Calu3 (cell line): ENCODE measurements at places on chromosomes 2 and 18. TPM values are rescaled to one million over a fixed set of nuclear protein-coding genes. Genes with fewer than 3 reads are reported as not detected.
A peak's percentile ranks its signal among the peaks of the same experiment; 100 is the strongest.

- DNase-seq, result no peak
Measured at GRCh38 chr18:32696376-32696775, 76.4 kb downstream of the KLHL14 start.

DNA sequence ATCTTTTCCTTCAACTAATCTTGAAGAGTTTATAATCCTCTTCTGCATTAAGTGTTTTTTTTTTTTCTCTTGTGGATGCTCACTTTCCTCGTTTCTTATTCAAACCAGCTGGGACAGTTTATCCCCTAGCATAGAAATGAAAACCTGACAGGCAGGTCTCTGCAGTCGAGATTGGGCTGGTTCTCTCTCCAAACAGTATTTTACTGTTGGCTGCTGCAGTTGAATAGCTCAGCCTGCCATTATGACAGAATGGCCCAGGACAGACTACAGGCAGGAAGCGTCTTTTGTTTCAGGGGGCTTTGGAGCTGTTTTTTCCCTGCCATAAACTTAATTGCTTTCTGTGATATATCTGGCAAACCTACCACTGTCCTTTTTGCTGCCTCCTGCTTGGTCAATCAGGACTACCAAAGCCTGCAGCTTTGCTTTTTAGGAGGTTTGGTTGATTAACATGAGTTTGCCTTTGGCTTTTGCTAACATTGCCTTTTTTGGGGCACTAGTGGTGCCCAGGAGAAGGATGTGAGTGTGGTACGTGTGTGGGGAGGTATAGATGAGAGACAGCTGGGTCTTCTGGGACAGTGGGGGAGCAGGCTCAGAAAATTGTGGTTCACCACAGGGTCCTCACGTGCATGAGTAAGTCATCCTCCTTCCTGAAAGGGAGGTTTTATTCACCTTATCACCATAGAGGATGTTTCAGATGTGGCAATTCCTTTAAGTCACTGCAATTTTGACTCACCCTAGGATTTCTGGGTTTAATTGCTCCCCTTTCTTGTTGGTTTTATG, 128.7 kb downstream of the LYPD6B start:
- no peak for DNase-seq

- no peak for DNase-seq
Measured at GRCh38 chr2:171584001-171584400, 61.7 kb downstream of the CYBRD1 start.

DNA sequence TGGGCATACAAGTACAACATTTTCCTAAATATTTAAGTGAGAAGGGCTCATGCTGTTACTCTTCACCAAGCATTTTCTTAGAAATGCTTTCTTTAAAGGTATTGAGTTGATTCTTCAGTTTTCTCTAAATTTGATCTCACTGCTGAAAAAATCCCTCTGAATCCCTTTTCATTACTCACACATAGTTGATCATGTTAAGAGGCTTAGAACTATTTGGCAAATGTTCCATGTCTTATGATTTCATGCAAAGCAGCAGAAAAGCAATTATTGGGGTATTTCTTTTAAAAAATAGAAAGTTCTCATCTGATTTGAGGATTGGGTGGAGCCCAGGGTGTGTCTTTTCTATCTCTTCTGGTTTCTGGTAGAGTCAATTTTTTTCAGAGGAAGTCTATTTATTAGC, 1079.8 kb upstream of the ZEB2 start:
- no peak for DNase-seq

- no peak for DNase-seq
Measured at GRCh38 chr18:47949202-47949601, 18.7 kb upstream of the SMAD2 start.

DNA sequence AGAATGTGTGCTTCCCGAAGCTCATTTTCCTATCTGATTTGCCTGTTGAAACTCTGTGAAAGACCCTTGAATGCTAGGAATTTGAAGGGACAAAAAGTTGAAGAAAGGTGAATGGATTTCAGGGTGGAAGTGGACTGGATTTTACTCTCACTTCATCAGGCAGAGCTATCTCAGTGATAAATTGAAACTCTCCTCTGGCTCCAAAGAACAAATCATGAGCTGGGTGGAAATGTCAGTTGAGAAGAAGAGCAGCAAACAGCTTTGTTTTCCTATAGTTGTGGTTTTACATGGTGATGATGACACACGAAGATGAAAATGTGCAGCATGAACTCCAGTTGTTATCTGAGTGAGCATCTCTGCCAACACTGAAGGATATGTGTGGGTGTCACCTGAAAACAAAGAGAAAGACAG, 34.4 kb downstream of the CD28 start:
- DNase-seq, result no peak

DNA sequence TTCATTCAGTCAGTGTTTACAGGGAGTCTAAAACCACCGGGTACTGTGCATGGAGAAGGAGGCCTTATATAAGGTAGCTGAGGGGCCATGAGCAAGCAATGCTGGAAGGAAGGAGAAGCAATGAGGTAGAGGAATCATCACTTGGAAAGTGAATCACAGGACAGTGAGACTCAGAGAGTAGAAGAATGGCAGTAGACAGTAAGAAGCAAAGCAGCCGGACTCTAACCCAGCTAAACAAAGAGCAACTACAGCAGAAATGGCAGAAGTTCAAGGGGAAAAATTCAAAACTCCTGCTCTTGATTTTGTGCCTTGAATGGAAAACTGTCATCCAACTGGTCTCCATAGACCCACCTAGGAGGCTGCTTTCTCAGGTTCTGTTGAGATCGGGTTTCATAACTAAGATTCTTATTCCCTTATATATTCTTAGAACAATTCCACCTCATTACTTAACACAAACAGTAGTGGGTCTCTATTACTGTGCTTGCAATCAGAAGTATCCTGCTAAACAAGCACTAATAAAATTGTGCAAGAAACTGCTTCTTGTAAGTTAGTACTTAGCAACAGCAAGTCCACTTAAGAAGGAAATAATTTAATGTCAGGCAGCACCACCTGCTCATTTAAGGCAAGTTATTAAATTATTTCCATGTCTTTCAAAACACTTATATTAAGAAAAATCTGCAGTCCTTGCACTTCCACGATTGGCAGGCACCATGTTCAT, 68.0 kb downstream of the RBMS1 start:
- no peak for DNase-seq

DNA sequence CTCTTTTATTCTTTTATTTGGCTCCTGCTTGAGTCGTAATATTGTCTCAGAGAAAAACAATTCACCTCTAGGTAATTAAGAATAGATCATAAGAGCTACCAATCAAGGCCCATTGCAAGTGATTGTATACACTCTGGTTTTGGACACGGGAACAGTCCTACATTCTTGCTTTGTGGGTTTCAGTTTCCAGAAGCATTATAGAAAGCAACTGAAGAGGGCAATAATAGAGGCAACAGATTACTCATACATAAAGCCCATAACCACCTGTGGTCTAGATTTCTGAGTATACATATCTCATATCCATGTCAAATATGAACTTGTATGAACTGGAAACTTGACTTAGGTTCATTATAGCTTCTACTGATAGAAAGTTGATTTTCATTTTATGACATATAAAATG, 65.4 kb downstream of the DIS3L2 start:
- DNase-seq, result no peak

- DNase-seq, result no peak
Measured at GRCh38 chr2:24793761-24794435, 673 bp downstream of the CENPO start.

DNA sequence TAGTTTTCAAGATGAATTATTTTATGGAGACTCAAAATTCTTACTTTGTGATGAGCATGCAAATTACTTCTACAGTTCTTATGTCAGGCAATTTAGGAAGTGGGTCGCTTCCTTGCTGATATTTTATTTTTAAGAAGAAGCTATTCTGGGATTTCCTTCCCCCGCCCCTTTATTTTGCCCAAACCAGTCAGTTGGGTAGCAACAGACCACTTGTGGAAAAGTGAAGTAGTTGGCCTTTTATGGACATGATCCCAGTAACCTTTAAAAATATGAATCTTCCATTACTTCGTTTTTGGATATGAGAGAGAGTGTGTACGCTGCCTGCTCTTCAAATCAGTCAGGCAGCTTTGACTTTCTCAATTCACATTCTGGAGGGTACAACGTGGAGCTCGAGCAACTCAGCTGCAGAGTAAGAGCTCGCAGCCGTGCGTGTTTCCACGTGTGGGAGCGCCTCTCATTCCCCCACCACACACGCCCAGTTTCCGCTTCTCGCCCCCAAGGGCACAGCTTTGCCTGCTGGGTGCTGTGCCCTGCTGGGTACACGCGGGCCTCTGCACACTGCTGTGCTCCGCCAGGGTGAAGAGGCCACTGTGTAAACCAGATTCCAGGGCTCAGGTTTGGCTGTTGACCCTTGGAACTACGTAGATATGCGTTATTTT, 92.6 kb downstream of the ITGB1BP1 start:
- no peak for DNase-seq

The INHA gene
- total RNA-seq, result 0.80 and 0.83 TPM in 2 replicates

- no peak for DNase-seq
Measured at GRCh38 chr2:195613922-195614321, 43.1 kb upstream of the SLC39A10 start.

DNA sequence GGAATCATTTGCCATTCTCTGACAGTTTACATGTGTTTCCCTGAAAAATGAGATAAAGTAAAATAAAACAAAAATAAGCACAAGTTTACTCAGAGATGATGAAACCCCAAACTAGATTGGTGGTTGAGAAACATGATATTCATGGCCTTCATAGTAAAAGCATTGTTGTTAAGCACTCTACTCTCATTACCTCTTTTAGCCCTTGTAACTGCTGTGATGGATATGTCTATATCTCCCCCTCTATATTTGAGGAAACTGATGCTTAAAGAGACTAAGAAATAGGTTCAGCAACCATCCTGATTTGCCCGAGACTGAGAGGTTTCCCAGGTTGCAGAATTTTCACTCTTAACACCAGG, 33.9 kb upstream of the GALNT3 start:
- DNase-seq, result no peak

- no peak for DNase-seq
Measured at GRCh38 chr18:295756-296490, 28.1 kb upstream of the THOC1 start.

GRCh38 chr2:120904830-120905234, 169.2 kb downstream of the GLI2 start:
- no peak for DNase-seq

The SRBD1 gene
- 10.7 and 14.4 TPM in 2 replicates for total RNA-seq

The FER1L5 gene
- not detected in 2 replicates for total RNA-seq

DNA sequence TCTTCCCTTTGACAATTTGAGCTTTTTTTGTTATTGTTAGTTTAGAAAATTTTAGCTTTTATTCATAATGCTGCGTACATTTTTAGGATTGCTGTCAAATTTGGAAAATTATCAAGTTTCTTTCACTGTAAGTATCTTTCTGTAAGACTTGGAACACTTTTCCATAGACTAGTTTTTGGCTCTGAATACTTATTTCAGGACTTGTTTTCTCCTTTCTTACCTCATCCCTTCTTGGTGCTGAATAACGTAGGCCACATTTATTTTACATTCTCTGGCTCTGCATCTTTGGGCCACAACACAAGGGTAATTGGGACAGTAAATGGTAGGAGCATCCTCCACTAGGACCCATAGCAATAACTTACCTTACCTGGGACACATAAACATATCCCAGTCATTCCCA, 85.1 kb downstream of the CCDC85A start:
- DNase-seq, result no peak

DNA sequence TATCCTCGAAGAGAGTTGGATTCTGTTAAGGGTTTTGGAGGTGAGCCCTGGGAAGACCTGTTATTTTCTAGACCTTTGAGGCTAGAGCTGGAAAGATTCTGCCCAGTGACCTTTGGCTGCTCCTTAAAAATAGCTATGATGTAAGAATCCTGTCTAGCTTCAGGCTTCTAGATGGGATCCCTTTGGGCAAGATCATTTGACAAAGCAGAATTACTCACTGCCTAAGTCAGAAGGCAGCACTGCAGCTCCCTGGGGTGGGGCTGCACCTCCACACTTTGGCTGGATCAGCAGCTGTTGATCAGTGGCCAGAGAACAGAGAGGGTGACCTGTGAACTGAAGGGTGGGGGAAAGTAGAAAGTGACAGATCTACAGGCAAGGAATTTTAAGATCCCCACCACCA, 103.8 kb downstream of the ASAP2 start:
- peak; percentile 51 for DNase-seq

The FTCDNL1 gene
- 1.9 and 3.0 TPM in 2 replicates for total RNA-seq

- no peak for DNase-seq
Measured at GRCh38 chr18:28766027-28766426, 589.1 kb upstream of the CDH2 start.

DNA sequence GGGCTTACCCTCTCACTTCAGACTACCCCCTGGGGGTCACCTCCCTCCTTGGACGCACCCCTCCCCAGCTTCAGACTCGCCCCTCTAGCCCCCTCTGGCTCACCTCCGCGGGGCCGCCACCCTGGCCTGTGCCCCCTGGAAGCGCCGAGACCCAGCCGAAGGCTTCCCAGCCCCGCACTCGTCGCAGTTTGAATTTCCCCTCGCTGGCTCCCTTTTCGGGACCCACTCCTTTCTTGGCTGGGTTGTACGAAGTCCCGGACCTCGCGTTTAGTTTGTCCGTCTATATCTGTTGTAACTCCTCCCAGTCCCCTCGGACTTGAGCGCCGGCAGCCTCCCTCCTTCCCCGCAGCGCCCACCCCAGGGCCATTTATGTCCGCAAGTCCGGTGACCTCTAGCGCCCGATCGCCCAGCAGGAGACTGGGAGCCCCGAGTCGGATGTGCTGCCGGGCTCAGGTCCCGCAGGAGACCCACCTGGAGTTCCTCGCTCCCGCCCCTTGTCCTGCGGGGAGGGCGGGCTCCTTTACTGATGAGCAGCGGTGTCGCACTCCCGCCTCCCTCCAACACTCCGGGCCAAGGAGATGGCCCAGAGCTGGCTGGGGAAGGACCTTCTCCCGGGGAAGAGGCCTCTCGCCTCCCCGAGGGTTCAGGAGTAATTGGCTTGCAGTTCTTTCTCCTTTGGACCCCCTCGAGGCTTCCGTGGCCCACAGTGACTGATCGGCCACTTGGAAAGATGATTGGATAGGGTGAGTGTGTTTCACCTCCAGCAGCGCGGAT, 692 bp upstream of the RAX start:
- no peak for DNase-seq

- DNase-seq, result no peak
Measured at GRCh38 chr18:2857491-2858131, 10.8 kb downstream of the EMILIN2 start.

- no peak for DNase-seq
Measured at GRCh38 chr18:63175264-63175663, 144.3 kb downstream of the BCL2 start.
